ENCODE measurements at places on chromosomes 13 and 19.

- peak; percentile 95 for DNase-seq
Observed at GRCh38 chr19:11558881-11559828, at the start of gene ELOF1. Gene ELOF1 (minus strand): TSS chr19:11559230. CDS start chr19:11554347, 4,883 bp downstream.

GRCh38 chr19:56678205-56678604, 6.6 kb upstream of the ZNF835 start:
- DNase-seq = no peak

GRCh38 chr19:16382775-16383543, 58.3 kb downstream of the KLF2 start:
- DNase-seq = no peak

- no peak for DNase-seq
Observed at GRCh38 chr13:77497835-77498234, 37.7 kb upstream of the SCEL start.

DNA sequence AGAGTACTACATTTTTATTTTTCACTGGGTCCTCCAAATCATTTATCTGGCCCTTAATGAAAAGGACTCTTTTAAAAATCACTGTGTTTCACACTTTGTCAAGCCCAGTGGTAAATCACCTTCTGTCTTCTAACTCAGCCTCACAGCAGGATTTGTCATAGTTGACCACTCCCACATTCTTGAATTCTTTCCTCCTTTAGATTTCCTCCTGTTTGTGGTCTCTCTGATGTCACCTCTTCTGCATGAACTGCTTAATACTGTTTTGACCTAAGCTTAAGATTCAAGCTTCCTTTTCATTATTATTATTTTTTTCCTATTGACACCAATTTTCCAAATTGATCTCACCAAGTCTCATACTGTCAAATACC, 899.8 kb upstream of the MIR17HG start:
- DNase-seq = no peak

GRCh38 chr13:37390735-37391134, 207.8 kb downstream of the POSTN start:
- DNase-seq = no peak

DNA sequence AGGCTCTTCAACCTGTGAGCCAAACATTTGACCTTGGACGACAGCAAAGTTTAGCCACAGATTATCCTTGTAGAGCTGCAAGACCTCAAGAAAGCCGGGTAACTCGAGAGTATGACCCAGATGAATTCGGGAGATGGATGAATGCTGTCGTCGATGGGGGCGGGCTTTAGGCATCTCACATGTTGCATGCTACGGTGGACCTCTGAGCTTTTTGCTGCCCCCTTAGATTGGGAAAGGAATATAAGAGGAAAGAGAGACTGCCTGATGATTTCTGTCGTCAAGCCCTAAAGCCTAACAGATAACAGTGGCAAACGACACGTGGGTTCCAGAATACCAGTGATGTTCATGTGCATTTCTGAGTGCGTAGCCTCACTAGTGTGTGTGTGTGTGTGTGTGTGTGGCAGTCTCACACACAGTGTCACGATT, 730 bp upstream of the ABCC4 start:
- DNase-seq = peak; percentile 1

- DNase-seq = no peak
Observed at GRCh38 chr13:66427458-66427861, 802.7 kb downstream of the PCDH9 start.

- no peak for DNase-seq
Observed at GRCh38 chr13:87084192-87084591, 587.0 kb upstream of the SLITRK5 start.

GRCh38 chr13:20990910-20991525, 70.4 kb downstream of the LATS2 start:
- no peak for DNase-seq

DNA sequence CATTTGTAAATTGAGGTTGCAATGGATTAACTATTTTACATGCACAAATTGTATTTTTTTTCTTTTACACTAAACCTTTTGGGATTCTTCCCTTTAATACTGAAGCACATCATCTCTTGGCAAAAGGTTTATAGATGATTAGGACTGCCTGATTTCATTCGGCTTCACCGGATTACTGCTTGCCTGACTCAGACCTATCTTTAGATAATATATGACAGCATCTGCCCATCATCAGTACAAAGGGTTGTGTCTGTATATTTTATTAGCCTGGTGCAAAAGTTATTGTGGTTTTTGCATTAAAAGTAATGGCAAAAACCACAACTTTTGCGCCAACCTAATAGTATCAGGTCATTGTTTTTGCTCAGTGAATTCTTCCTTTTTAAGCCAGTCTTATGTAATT, 316.2 kb upstream of the HTR2A start:
- DNase-seq = no peak

DNA sequence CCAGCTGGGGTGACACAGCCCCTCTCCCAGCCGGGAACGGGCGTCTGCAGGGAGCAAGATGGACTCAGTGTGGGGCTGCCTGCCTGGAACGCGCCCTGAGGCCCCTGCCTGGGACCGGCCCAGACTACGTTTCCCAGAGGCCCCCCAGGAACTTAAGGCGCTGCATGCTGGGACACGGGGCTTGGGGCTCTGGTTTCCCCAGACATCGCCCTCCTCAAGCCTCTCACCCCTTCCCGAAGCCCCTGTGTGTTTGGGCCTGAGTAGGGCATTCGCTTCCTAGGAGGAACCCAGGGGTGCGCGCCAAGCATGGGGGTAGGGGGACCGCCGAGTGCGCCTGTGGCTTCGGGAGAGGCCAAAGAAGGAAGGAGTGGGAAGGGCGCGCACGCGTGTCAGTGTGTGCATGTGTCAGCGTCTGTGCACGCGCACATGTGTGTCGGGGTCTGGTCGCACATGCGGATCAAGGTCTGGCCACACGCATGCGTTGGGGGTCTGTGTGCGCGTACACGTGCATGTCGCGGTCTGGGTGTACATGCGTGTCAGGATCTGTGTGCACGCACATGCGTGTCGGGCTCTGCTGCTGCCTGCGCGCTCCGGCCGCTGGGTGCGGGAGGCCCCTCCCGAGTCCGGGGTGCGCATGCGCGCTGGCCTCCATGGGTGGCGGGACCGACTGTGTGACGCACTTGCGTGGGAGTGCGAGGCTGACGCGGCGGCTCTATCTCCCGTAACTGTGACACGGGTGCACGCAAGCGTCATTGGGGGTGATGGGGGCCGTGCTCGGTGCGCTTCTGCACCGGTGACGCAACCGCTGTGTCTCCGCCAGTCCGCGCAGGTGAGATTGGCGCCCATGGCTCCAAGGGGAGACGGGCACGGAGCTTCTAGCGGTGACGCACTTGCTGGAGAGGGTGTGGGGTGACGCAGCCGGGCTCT, 16.2 kb downstream of the ZNF331 start:
- DNase-seq = peak; percentile 83

DNA sequence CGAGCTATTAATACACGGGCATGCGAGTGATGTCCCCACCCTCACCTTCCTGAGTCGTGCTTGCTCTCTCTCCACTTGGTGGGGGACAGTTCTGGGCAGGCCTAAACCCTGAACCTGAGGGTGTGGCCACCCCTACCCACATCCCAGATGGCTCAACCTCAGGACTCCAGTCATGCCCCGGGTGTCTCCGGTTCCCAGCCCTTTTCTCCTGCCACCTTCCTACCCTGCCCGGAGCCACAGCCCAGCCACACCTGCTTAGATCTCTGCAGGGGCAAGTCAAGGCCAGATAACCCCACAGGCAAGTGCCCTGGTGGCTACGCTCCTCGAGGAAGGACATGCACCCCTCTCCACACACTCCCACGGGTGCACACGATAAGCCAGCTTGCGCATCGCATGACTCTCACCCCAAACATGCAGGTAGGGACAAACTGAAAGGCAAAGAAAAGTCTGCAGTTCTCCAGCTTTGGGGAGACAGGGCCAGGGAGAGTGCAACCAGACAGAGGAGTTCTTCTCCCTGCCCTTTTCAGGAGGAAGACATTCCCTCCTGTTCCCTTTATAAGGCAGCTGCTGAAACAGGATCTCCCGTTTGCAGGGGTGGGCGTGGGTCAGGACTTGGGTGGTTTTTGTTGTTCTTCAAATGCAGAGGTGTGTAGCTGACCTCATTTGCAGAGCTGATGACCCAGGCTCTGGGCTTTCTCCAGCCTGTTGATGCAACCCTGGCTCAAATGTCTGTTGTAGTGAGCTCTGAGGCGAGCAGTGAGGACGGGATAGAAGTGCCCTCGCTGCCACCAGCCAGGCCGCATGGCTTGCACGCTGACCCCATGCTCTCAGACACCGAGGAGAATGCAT, 88.6 kb downstream of the DPF1 start:
- DNase-seq = no peak

- no peak for DNase-seq
Observed at GRCh38 chr13:99514801-99515200, 13.5 kb downstream of the TM9SF2 start.

DNA sequence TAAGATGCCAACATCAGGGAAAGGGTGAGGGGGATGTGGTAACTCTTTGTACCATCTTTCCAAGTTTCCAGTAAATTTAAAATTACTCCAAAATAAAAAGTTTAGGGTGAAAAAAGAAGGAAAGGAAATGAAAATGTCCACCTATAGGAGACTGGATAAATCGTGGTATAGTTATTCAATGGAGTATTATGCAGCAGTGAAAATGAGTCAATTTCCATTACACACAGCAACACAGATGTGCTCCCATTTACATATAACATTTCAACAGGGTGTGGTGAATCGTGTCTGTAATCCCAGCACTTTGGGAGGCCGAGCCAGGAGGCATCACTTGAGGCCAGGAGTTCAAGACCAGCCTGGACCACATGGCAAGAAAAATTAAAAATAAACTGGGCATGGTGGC, 7.4 kb upstream of the ZNF541 start:
- no peak for DNase-seq

DNA sequence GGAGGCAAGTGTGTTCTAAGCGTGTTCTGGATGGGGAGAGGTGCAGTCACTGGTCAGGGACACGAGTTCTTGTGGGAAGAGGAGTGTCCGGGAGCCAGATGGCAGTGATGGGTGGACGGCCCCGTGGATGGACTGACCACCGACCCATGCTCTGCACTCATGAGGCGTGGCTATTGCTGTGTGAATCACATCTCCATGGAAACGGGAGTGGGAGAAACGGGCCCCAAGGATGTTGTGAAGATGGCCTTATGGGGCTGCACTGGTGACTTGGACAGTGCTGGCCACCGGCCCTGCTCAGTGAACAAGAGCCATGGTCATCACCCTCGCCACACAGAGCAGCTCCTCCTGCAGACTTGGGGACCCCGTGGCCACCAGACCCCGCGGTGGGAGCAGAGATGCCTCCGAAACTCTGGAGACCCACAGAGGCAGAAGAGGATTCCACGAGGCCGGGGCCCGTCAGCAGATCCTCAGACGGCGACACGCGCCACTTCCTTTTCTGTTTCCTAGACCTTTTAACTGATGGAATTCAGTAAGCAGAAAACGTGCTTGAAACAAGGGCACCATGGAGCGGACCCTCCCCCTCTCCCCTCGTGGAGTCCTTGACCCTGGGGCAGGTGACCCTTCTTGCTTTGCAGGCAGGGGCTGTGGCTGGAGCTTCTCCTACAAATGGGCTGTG, 47.5 kb downstream of the GAS6 start:
- DNase-seq = no peak

DNA sequence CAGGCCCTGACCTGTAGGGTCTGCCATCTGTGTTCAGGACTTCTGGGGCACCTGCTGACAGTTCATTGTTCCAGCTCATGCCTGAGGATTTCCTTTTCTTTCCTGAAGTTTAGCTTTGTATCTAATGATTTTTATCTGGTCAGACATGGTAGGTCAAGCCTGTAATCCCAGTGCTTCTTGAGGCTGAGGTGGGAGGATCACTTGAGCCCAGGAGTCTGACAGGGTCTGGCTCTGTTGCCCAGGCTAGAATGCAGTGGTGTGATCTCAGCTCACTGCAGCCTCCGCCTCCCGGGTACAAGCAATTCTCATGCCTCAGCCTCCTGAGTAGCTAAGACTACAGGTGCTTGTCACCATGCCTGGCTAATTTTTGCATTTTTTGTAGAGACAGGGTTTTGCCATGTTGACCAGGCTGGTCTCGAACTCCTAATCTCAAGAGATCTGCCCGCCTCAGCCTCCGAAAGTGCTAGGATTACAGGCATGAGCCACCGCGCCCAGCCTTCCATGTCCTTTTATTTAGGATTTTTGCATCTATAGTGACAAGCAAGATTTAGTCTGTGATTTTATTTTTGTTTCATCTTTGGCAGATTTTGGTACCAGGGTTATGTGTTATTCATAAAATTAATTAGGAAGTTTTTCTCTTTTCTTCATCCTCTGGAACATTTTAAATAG, 33.2 kb downstream of the CHST8 start:
- DNase-seq = no peak

DNA sequence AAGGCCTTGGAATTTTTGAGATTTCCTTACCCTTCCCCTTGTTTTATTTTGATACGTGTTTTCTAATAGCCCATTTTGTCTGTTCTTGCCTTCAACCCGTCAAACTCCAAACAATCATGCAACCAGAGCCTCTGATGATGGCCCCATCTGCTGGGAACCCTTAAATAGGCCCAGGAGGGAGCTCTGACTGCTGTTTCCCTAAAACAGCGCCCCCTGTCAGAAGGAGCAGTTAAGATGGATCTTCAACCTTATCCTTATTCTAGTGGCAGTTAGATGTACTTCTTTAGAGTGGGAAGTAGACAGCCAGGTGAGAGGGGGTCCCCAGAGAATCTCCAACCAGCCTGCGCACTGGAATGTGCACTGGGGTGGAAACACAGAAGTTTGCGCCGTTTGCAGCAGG, 1031.0 kb upstream of the PCDH9 start:
- DNase-seq = no peak

GRCh38 chr19:1863328-1863637, at the start of gene KLF16:
Gene KLF16 (minus strand): TSS chr19:1863579. CDS start chr19:1863497, 82 bp downstream.
- no peak for DNase-seq

- DNase-seq = peak; percentile 1
Observed at GRCh38 chr13:104875038-104875754, 1660.3 kb downstream of the EFNB2 start.

GRCh38 chr19:42273407-42274064, 4.5 kb downstream of the CIC start:
- DNase-seq = no peak

DNA sequence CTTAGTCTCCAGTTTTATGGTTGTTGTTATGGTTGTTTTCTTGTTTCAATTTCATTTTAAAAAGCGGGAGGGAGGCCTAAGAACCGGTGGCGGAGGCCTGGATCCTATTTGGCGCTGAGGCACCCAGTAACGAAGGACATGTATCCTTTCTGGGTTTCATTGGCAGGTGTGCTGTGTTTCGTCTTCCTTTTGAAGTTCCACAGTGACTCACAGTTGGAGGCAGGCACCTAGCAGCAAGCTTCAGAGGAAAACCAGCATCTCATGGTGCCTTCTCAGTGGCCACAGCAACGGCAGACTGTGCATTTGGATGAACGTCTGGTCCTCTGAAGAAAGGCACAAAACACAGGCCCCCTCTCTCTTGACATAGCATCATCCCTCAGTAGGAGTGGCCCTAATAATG, 697.2 kb downstream of the EFNB2 start:
- no peak for DNase-seq

DNA sequence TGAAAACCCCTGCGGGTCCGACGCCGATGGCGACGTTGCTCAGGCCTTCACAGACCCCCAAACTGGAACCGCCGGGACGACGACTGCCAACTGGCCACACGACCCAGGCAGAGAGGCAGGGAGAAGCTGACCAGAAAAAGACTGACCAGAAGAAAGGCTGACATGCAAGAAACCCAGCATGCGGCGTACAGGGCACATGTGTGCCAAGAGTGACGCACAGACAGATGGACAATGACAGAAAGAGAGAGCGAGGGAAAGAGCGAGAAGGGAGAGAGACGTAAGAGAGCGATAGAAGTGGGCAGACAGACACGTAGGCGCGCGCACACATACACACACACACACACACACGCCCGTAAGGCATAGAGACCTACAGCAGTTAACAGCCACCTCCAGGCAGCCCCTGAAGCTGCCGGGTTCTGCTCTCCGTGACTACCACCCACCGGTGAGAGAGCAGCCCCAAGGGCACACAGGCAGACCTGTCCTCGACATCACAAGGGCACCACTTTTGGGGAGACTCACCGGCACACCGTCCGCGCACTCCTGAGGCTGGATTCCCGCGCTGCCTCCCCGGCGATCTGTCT, 67.2 kb upstream of the ZNF527 start:
- DNase-seq = no peak

Data from activated CD8-positive, alpha-beta memory T cell treated with anti-CD3 and anti-CD28 coated beads for 4 hours (primary cell).